Cortex of kidney (tissue), 1 donor: ENCODE measurements at places on chromosomes 5 and 9.

DNA sequence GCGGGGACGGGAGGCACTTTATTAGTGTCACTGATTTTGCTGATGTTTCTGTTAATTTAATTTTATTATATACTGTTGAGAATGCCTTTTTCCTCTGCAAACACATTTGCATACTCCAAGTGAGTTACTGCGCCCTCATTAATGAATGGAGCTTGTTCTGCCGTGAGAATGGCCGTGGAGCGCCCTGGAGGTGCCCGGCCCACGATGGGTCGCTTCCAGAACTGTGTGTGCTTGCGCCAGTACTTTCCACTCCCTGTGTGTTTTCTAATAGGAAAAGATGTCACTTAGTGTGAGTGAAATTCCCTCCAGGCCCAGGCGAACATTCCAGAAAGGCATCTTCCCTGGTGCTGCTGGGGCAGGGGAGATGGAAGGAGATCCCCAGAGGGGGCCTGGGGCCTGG lies 30.1 kb downstream of the NDUFS6 start:
- DNase-seq: no peak

GRCh38 chr9:38046661-38047300 lies 22.2 kb downstream of the SHB start:
- DNase-seq: no peak

GRCh38 chr5:23316060-23316591 lies 191.3 kb upstream of the PRDM9 start:
- no peak for DNase-seq

- DNase-seq: no peak
These were observed 2.0 kb upstream of the CDC37L1 start for GRCh38 chr9:4677392-4677791.

- DNase-seq: no peak
These were observed 20.6 kb downstream of the TMEM161B start for GRCh38 chr5:88248094-88248493.

DNA sequence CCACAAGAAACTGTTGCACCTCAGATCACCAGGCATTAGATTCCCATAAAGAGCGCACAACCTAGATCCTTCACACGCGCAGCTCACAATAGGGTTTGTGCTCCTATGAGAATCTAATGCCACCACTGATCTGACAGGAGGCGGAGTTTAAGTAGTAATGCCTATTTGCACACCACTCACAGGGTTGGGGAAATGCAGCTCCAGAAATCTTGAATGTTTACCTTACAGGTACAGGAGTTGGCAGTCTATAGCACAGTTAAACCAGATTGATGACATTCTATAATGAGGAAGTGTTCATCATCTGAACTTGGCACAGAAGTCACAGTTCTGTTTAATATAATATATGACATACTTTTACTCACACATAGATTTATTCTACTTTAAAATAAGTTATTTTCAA lies 732.2 kb upstream of the ZNF608 start:
- DNase-seq: no peak

DNA sequence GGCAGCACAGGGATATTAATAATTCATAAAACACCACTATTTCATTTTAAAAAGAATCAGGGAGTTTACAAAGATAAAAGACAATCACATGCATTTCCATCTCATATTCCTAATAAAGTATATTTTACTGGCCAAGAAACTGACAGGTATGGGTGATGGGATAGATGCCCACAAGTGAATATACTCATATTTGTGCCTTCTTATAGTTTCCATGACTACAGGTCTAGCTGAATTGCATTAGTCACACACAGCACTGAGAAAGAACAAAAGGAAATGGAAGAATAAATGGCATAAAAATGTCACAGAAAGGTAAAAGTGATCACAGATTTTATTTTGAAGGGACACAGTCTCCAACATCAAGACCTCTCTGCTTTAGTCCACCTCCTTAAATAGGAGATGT lies 193.5 kb downstream of the PLK2 start:
- DNase-seq: no peak
